ENCODE measurements at places on chromosomes 6 and 20. TPM values are rescaled to one million over a fixed set of nuclear protein-coding genes. Genes with fewer than 3 reads are reported as not detected.

DNA sequence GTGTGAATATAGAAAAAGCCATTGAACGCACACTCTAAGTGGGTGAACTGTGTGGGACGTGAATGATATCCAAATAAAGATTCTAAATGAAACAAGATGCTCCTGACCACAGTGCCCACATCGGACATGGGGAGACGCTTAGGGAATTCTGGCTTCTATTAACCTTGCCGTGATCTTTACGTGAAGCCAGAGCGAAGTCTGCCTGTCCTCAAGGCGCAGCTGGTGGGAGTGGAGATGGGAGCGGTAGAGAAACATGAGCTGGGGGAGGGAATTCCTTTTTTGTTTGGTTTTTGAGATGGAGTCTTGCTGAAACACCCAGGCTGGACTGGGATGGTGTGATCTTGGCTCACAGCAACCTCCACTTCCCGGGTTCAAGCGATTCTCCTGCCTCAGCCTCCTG is 46.0 kb downstream of the VSTM2L start:
- DNase-seq = no peak

DNA sequence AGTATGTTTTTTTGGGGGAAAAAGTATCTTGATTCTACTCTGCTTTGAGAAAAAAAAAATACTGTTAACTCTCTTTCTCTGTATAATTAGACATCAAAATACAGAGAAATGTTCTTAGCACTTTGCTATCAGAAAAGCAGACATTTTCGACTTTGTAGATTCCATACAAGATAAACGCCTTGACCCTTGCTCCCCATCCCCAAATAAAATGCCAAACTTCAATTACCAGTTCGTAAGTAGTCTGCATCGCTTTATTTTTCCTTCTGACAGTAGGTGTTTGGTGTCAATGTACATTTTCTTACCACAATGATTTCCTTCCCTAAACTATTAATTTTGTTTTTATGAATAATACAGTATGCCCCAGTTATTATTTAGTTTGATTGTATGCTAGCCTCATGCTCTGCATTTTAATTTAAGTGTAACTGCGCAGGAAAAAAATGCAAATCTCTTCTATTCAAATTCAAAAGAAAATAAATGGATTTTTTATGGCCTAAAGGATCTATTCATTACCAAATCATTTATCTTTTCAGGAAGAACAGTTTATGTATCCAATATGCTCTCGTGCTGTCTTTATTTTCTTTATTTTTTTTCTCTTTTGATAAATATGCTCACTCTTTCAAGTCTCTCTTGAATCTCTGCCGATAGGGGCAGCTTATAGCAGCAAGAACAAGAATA is 84.8 kb upstream of the ZNF217 start:
- no peak for DNase-seq

- DNase-seq = no peak
These were observed 24.9 kb upstream of the CFAP206 start for GRCh38 chr6:87382861-87383260.

GRCh38 chr6:106525882-106526275 is 103.4 kb downstream of the RTN4IP1 start:
- no peak for DNase-seq

GRCh38 chr6:152746172-152746553 is 4.4 kb upstream of the VIP start:
- DNase-seq = no peak

Gene FAM209B
- not detected for total RNA-seq

Gene DDX43
- total RNA-seq = 0.37 TPM

Gene SLC24A3
- total RNA-seq = 0.49 TPM

Gene CALHM5
- total RNA-seq = 1.4 TPM

Gene LRRC1
- total RNA-seq = 3.6 TPM

Data from heart left ventricle (tissue), 16 donors.